ENCODE measurements at places on chromosomes 7 and 10. TPM values are rescaled to one million over a fixed set of nuclear protein-coding genes. Genes with fewer than 3 reads are reported as not detected.

FBXO24 gene
- 0.33 TPM for total RNA-seq

FANK1 gene
- 2.6 TPM for total RNA-seq

FIGNL1 gene
- 5.9 TPM for total RNA-seq

IFIT5 gene
- 32.7 TPM for total RNA-seq

TMEM236 gene
- 0.17 TPM for total RNA-seq

GIGYF1 gene
- total RNA-seq = 14.4 TPM

CALCR gene
- not detected for total RNA-seq

C10orf105 gene
- under 0.01 TPM for total RNA-seq

TMEM140 gene
- total RNA-seq = 29.7 TPM

HSPA12A gene
- total RNA-seq = 9.5 TPM

CUTC gene
- total RNA-seq = 22.6 TPM

EPDR1 gene
- 43.4 TPM for total RNA-seq

SVOPL gene
- total RNA-seq = not detected

WDFY4 gene
- total RNA-seq = 0.66 TPM

TMEM248 gene
- total RNA-seq = 59.6 TPM

HOGA1 gene
- 1.5 TPM for total RNA-seq

ZP3 gene
- total RNA-seq = 2.6 TPM

TMEM229A gene
- total RNA-seq = not detected

WIPF3 gene
- 0.33 TPM for total RNA-seq

NEUROG3 gene
- not detected for total RNA-seq

CNPY1 gene
- not detected for total RNA-seq

FAM131B gene
- 3.8 TPM for total RNA-seq

RELN gene
- total RNA-seq = 0.33 TPM

OR2A1 gene
- total RNA-seq = under 0.01 TPM

NYAP1 gene
- total RNA-seq = 0.26 TPM

METTL2B gene
- 30.9 TPM for total RNA-seq
